ENCODE measurements at places on chromosomes 5 and 9.

DNA sequence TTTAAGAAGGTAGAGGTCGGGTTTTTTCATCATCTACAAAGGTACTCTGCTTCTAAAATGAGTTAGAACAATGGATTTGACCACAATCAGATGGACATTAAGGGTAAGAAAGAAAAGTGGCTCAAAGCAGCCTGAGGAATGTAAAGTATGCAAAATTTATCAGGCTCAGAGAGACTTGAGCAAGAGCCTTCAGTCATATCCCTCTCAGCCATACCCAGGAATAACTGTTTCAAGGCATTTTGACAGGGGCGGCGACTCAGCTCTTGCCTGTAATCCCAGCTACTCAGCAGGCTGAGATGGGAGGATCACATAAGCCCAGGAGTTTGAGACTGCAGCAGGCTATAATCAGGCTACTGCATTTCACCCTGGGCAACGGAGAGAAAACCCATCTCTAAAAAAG lies 38.8 kb upstream of the ANXA2R start:
- no peak overlapping the region for H3K27ac ChIP-seq
- no peaks in the 10 kb centered on the region for H3K27me3 ChIP-seq
- H3K4me3 ChIP-seq = no peak overlapping the region

- H3K4me3 ChIP-seq = no peak overlapping the region
- no peaks in the 10 kb centered on the region for H3K4me1 ChIP-seq
- H3K27me3 ChIP-seq = no peaks in the 10 kb centered on the region
- no peaks in the 10 kb centered on the region for H3K36me3 ChIP-seq
- H3K27ac ChIP-seq = no peak overlapping the region
Measured at GRCh38 chr5:130715541-130715940, 449.5 kb downstream of the HINT1 start.

- H3K4me1 ChIP-seq = peaks cover 55% of the 10 kb centered on the region
- no peak overlapping the region for H3K27ac ChIP-seq
- H3K27me3 ChIP-seq = no peaks in the 10 kb centered on the region
Measured at GRCh38 chr9:87531370-87532295, 34.0 kb downstream of the DAPK1 start.

DNA sequence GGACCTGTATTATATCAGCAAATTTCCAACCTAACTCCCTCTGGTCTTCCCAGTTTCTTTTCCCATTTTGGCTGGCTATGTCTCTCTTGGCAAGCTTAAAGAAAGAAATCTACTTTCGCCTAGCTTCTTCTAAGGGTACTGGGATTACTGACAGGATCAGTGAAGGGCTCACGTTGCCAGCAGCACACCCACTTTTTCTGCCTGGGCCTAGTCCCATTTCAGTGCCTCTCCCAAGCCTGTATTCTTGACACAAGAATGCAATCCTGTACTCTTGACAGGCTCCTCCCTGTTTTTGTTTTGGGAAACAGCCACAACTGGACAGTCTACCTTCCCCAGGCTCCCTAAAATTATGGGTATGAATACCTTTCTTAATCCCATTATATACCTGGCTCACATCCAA lies 170.5 kb downstream of the EPB41L4A start:
- no peaks in the 10 kb centered on the region for H3K4me1 ChIP-seq
- no peaks in the 10 kb centered on the region for H3K27me3 ChIP-seq
- no peak overlapping the region for H3K4me3 ChIP-seq
- H3K27ac ChIP-seq = no peak overlapping the region
- DNase-seq = no peak

- H3K27ac ChIP-seq = no peak overlapping the region
- no peak overlapping the region for H3K4me3 ChIP-seq
- H3K36me3 ChIP-seq = no peaks in the 10 kb centered on the region
- H3K4me1 ChIP-seq = no peaks in the 10 kb centered on the region
- no peak for DNase-seq
Measured at GRCh38 chr9:126001581-126002225, 254.5 kb downstream of the PBX3 start.

All from stomach (tissue), 19 donors.